Cerebellum (tissue), 4 donors: ENCODE measurements at places on chromosomes 6 and 20. TPM values are rescaled to one million over a fixed set of nuclear protein-coding genes. Genes with fewer than 3 reads are reported as not detected.

DNA sequence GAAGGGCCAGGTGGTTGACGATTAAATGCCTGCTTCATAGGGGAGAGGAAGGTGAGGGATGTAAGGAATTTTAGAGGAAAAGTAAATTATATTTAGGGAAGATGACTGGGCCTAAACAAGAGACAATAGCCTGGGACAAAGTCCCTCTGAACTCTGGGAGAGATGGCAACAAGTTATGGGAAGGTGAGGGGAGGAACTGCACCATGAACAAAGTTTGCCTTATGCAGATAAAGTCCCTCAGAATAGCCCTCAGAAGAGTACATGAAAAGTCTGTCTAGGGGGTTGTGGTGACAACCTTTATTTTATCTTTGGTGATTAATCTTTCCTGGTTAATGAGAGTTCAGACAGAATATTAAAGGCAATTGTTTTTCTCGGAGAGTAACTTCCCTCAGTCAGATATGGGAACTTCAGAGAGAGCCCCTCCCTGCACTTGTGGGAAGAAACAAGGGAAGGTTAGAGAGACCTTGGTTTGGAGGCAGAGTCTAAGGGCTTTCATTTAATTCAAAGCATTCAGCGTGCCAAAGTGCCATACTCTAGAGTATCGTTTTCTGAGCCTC lies 27.1 kb upstream of the FAM217A start:
- no peak for DNase-seq

ZNFX1 gene
- total RNA-seq = 12.8 TPM

DNA sequence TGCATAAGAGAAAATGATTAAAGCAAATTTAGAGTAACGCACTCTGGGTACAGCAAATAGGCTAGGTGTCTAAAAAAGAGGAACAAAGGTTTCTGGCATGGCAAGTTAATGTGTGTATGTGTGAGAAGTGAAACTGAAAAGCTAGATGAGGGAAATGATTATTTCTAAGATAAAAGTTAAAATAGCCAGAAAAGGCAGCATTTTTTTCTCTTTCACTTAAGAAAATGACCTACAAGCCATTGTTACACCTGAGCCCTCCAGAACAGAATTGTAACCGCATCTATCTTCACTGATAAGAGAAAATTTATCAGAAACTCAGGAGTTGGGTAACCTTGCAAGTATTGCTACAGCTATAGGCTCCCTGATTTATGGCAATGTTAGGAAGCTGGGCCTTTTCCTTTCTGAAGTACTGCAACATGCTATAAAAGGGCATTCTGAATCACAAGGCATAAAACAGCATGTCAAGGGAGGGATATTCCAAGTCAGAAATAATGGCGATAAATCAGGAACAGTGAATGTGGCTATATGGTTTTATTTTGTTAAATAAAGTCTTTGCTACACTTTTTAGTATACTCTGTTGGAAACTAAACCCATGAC lies 395.3 kb downstream of the TBC1D32 start:
- no peak for DNase-seq

CLDN20 gene
- total RNA-seq = not detected

DNA sequence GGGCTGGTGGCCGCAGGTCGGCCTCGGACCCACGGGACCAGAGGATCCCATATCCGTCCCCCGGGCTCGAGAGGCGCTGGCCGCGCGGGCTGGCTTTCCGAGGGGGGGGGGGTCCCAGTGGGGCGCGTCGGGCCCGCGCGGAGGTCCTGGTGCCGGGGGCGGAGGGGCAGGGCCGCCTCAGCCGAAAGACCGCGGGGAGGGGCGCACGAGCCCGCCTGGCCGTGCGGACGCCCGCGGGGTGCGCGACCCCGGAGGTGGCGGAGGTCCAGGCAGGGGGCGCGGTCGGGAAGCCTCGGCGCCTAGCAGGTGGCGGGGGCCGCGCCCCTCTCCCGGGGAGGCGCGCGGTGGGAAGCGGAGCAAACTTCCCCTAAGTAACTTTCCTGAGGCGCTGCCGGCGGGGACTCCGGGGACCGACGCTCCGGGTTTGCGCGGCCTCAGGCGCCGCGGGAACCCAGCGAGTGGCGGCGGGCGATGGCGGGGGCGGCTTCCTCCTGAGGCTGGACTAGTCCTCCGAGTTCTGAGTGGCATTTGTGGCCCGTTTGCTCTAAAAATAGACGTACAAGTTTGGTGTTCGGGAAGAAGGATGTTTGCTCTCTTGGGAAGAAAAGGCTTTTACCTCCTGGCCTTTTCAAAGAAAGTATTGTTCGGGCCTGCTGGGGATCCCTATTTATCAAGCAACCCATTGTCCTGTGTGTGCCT lies 26.5 kb upstream of the BTBD3 start:
- DNase-seq = peak; percentile 36

MYLK2 gene
- 1.1 TPM for total RNA-seq

DNA sequence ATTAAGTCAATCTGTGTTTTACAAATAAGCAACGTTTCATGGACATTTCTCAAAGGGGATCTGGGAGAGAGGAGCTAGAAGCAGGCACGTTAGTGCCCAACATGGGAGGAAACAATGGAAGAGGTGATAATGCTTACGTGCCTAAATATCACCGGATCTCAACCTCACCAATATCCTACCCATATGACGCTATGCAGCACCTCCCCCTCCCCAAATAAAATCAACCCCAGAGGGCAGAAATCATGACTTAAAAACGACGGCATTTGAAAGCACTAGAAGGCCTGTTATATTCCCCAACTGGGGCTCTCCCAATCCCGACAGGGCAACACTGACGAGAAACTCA lies 425 bp downstream of the HBS1L start:
- no peak for DNase-seq

GRCh38 chr6:119066517-119066916 lies 11.9 kb downstream of the FAM184A start:
- DNase-seq = no peak

GRCh38 chr20:13788167-13788834 lies 3.5 kb downstream of the NDUFAF5 start:
- peak; percentile 44 for DNase-seq

HLA-G gene
- total RNA-seq = not detected

- no peak for DNase-seq
These were observed 5.0 kb downstream of the TSPO2 start for GRCh38 chr6:41047306-41047705.

DNA sequence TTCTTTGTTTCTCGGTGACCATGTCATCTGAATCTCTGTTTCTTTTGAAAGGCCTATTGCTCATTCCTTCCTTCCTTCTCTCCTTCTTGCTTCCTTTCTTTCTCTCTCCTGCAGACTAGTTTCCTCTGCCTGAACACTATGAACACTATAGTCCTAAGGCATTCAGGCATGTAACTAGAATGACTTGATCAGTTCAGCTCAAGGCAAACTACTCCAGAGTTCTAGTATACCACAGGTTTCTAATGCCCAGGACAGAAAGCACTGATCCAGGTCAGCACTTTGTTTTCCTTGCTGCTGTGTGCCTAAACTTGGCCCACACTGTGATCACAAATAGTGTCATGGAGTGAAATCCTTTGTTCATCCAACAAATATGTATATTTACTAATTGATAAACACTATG lies 324.1 kb upstream of the GJE1 start:
- no peak for DNase-seq
